ENCODE measurements at places on chromosomes 3 and 15.

DNA sequence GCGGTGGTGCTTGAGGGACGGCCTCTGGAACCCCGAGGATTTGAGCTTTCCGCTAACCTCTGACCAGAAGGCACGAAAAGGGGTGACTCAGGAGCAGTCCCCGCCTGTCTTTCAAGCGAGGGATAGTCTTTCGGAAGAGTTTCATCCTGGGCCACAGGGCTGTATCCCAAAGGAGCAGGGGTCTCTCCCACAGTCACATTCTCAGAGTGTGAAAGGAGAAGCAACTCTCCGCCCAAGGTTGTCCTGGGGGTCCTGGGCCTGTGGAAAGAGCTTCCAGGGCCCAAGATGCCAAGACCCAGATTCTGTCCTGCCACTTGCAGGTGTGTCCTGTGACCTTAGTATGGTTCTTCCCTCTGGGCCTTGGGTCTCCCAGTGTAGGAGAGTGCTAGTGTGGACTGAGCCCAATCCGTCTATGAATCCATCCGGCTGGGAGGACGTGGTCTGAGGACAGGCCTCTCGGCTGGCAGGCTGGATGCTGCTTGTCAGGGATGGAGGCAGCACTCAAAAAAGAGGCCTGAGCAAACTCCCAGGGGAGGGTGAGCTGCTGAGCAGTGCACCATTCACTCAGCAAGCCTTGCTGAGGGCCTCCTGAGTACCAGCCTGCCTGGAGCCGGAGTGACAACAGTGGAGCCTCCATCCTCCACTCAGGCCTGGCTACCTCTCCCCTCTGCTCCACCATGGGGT, 1.6 kb upstream of the DUSP7 start:
- no peak for DNase-seq

- DNase-seq: no peak
Observed at GRCh38 chr3:58329150-58329921, 3.4 kb upstream of the PXK start.

DNA sequence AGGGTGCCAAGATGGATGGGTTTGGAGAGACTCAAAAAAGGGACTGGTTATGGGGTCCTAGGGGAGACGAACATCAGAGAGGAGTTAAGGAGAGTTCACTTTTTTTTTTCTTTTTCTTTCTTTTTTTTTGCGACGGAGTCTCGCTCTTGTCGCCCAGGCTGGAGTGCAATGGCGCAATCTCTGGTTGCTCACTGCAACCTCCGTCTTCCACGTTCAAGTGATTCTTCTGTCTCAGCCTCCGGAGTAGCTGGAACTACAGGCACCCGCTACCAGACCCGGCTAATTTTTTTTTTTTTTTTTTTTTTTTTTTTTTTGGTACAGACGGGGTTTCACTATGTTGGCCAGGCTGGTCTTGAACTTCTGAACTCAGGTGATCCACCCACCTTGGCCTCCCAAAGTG, 1.2 kb downstream of the SPINT1 start:
- no peak for DNase-seq

- no peak for DNase-seq
Observed at GRCh38 chr3:172073262-172073915, 34.0 kb downstream of the FNDC3B start.

- no peak for DNase-seq
Observed at GRCh38 chr15:26767169-26767670, 5.6 kb downstream of the GABRB3 start.
